ENCODE measurements at places on chromosomes 7 and 10.

- no peak for DNase-seq
Measured at GRCh38 chr7:140036224-140036962, 26.4 kb downstream of the PARP12 start.

GRCh38 chr7:153473185-153473584, 579.0 kb upstream of the DPP6 start:
- no peak for DNase-seq

DNA sequence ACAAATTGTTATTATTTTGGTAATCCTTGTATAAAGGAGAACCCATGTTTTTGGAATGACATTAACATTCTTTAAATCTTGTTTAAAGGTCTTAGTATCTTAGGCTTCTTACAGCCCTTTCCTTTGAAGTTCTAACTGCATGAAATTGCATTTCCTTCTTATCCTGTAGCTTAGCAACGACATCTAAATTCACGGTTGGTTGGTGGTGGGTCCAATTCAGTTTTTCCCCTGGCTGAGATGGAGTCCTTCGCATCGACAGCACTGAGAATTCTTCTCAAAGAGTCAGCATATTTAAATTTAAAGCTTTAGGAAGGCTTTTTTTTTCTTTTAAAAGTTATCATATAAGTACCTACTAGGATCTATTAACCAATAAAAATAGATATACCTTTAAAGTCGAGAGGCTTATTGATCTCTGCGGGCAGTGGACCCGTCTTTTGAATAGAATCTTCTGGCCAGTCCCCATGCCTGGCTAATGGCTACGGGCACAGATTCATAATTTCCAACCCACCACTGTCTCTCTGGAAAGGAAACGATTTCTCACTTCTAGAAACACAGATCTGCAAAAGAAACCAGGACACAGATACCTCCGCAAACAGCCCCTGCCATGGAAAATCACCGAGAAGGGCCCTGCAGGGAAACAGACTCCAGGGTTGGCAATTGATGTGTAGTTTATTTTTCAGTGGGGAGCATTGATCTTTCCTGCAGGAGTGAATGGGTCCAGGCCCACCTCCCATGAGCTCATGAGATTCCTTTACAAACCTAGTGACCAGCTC, 63.4 kb downstream of the RAMP3 start:
- DNase-seq = no peak

GRCh38 chr7:21355406-21355874, 72.4 kb upstream of the SP4 start:
- DNase-seq = peak; percentile 84

GRCh38 chr10:99993701-99994689, 15.8 kb downstream of the DNMBP start:
- DNase-seq = peak; percentile 95

DNA sequence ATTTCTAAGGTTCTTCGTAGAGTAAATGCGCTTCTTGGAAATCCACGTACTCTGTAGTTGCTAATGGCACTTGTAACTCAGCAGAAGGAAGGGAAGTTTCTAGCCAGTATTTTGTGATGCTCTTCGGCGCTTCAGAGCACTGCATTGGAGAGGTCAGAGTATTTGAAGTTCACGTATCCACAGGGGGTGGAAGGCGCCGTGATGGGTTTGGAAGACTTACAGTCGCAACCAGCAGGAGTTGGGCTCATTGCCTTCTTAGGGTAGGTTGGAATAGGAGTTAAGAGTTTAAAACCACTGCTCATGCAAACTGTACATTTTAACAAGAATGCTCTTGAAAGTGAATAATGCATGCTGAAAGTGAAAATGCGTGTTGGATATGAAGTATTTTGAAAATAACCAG, 49.1 kb downstream of the SHH start:
- no peak for DNase-seq

DNA sequence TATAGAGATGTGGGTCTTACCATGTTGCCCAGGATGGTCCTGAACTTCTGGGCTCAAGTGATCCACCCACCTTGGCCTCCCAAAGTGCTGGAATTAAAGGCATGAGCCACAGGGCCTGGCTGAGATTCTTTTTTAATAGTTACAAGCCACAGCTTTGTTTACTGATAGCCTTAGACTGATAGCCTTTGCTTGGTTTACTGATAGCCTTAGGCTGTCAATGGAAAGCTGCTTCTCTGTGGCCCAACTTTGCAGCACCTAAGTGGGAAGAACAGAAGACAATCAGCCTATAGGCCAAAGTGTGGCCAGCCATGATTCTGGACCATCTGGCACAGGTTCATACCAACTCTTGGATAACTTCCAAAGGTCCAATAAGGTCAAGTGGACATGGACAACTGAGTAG, 24.1 kb upstream of the CDCA7L start:
- no peak for DNase-seq

DNA sequence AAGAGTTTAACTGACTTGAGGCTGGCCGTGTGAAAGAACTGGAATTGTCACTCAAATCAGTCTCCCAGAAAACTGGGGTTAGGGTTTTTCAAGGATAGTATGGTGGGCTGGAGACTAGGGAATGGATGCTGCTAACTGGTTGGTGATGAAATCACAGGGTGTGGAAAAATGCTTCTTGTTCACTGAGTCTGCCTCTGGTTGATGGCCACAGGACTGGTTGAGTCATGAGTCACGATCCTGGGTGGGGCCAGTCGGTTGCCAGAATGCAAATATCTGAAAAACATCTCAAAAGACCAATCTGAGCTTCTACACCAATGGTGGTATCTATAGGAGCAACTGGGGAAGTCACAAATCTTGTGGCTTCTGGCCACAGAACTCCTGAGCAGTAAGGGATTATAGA, 16.3 kb upstream of the BAMBI start:
- DNase-seq = no peak

- no peak for DNase-seq
Measured at GRCh38 chr10:38226385-38226784, 132.2 kb downstream of the ZNF37A start.

- peak; percentile 0 for DNase-seq
Measured at GRCh38 chr7:831596-832166, 595 bp upstream of the SUN1 start.

DNA sequence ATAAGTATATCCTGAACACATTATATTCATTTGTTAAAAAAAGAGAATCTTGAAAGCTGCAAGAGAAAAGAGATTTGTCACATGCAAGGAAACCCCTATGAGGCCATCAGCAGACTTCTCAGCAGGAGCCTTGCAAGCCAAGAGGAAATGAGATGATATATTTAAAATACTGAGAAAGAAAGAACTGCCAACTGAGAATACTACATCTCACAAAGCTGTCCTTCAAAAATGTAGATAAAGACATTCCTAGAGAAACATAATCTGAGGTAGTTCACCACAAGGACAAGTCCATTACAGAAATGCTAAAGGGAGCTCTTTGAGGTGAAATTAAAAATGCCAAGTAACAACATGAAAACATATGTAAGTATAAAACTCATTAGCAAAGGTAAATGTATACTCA, 224.4 kb upstream of the MBL2 start:
- no peak for DNase-seq

GRCh38 chr10:103951183-103951582, 15.8 kb upstream of the SLK start:
- DNase-seq = no peak

DNA sequence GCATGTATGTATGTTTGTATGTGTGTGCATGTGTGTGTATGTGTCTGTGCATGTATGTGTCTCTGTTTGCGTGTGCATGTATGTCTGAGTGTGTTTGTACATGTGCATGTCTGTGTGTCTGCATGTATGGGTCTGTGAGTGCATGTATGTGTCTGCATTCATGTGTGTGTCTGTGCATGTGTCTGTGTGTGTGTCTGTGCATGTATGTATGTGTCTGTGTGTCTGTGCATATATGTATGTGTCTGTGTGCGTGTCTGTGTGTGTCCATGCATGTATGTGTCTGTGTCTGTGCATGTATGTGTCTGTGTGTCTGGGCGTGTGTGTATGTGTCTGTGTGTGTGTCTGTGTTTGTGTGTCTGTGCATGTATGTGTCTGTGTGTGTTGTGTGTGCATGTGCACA, 49.9 kb upstream of the DIP2C start:
- DNase-seq = no peak

- DNase-seq = no peak
Measured at GRCh38 chr7:3464900-3465622, 164.0 kb downstream of the SDK1 start.

- no peak for DNase-seq
Measured at GRCh38 chr7:105450177-105450861, 61.6 kb upstream of the SRPK2 start.

GRCh38 chr10:6516929-6517284, 63.2 kb downstream of the PRKCQ start:
- DNase-seq = no peak

GRCh38 chr7:122337011-122337410, 32.5 kb upstream of the FEZF1 start:
- no peak for DNase-seq

- peak; percentile 74 for DNase-seq
Measured at GRCh38 chr10:101779544-101780186, 3.6 kb downstream of the NPM3 start.

DNA sequence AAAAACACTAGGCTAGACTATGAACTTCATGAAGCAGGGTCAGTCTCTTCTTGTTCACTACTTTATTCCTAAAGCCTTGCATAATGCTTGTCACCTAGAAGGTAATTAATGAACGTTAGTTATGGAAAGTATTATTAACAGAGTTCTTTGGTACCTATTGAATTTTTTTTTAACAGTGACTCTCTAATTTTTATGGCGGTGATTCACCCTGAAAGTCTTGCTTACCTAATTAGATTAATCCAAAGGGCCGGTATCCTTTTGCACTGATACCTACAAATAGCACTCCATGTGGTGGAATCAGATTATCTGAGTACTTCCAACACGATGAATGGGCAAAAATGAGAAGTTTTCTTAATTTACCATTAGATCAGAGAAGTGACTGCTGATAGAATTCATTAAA, 31.7 kb downstream of the STAM start:
- DNase-seq = no peak

DNA sequence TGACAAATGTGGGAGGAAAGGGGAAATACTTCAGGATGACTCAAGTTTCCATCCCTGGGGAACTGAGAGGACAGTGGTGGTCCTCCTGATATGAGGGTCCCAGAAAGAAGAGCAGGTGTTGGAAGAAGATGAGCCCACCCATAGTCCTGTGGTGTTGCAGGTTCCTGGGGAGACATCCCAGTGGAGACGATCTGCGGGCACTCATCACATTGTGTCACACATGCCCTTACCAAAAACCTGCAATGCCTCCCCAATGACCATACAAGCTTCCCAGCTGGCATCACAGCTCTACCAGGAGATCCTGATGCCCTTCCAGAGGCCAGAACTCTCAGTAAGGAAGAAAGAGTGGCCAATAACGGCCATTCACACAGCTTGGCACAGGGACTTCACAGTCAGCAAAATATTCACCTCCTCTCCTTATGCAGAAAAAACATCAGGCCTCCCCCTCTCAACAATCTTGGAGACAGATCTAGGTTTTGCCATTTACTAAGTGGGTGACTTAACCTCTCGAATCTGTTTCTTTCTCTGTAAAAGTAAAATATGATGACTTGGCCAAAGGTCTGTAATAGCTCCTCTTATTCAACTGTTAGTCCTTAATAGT, 9.0 kb downstream of the PUS7 start:
- DNase-seq = no peak

- DNase-seq = peak; percentile 31
Measured at GRCh38 chr10:73060738-73061635, 35.7 kb downstream of the P4HA1 start.

DNA sequence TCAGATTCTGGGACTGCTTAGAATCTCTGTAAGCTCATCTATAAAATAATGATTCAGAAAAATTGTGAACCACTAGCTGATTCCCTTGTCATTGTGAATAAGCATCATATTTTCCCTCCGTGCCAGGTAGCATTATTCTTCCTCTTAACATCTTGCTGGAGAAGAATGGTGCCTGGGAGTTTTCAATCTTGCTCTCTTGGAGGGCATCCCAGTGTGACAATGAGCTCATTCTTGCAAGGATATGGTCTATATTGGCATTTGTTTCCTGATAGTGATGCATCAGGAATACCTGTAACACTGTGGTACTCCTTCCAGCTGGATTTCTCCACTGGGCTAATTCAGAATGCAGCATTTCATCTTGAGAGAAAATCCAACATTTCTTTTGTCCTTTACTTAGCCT, 126.4 kb upstream of the ITGB1 start:
- DNase-seq = no peak

DNA sequence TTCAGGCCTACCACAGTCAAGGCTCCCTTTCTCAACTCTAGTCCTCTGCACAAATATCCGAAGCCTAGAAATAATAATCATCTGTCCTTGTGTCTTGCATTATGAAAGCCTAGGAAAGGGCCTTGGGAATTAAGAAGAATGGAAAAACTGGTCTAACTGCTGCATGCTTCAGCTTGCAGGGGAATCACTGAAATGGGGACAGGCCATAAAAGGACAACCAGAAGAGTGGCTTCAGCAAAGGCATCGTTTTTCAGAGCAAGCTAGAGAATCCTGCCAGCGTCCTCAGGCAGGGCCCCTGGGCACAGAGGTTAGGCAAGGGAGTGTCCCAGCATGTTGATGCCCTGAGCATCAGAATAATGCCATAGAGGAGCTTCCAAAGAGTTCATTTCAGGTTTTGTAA, 13.2 kb downstream of the ERVW-1 start:
- DNase-seq = no peak

DNA sequence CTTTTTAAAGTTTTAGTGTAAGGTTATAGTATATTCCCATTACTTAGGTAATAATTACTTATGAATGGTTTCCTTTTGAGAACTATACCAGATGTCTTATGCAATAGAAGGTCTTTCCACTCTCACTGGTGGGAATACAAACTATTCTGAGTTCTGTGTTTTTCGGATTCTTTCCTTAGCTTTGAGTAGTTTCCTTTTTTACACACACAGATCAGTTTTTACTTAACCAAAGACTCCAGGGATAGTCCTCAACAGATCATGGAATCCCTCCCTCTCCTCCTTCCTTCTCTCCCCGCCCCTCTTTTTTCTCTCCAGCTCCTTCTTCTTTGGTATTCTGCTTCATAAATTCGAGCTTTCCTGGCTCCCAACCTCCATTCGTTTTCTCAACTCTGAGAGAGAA, 13.3 kb downstream of the COPG2 start:
- no peak for DNase-seq

- DNase-seq = no peak
Measured at GRCh38 chr7:28474282-28474638, 61.9 kb downstream of the CREB5 start.

DNA sequence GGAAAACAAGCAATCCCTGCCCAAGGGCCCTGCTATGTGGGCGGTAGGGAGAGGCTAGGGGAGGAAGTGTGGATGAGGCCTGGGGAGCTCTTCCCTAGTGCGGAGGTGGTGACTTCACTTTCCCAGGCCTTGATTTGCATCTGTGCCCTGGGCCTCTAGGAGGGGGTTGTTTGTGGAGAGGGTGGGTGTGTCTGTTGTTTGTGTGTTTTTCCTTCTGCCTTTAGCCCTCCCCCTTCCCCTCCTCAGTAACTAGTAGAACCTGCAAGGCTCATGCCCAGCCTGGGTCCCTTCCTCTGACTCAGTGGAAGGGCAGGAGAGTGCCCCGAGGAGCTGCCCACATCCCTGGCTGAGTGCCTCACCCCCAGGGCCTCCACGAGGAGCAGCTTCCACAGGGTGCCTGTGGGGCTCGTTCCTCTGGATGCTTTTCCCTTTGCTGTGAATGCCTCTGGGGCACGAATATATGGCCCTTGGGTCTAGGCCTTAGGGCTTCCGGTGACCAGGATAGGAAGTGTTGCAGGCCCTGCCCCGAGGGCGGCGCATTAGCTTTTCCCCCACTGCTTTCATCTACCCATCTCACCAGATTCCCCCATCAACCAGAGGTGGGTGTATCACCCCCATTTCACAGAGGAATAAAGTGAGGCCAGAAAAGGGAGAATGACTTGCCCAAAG, 89.4 kb upstream of the DUSP5 start:
- DNase-seq = no peak
